Uterine smooth muscle cell (primary cell): ENCODE measurements at places on chromosomes 12 and 14. TPM values are rescaled to one million over a fixed set of nuclear protein-coding genes. Genes with fewer than 3 reads are reported as not detected.

DTX1 gene
- total RNA-seq = under 0.01 TPM in 1 of 2 replicates, not detected in the other

RPL10L gene
- not detected in 2 replicates for total RNA-seq

PTPRR gene
- total RNA-seq = 1.00 and 2.2 TPM in 2 replicates

PLEKHG7 gene
- total RNA-seq = not detected in 2 replicates

TNFAIP2 gene
- 29.4 and 42.9 TPM in 2 replicates for total RNA-seq

PCED1B gene
- 0.66 and 0.87 TPM in 2 replicates for total RNA-seq

KRT83 gene
- not detected in 2 replicates for total RNA-seq

SFSWAP gene
- 26.7 and 32.3 TPM in 2 replicates for total RNA-seq

FERMT2 gene
- total RNA-seq = 107 and 157 TPM in 2 replicates

STON2 gene
- total RNA-seq = 0.87 and 2.7 TPM in 2 replicates

GPR137C gene
- total RNA-seq = 0.37 and 0.44 TPM in 2 replicates

IFNG-AS1 gene
- total RNA-seq = not detected in 2 replicates

SMOC1 gene
- 0.22 TPM in 1 of 2 replicates, not detected in the other for total RNA-seq

NANOG gene
- total RNA-seq = not detected in 2 replicates

TPH2 gene
- under 0.01 TPM in 1 of 2 replicates, not detected in the other for total RNA-seq

TEX22 gene
- total RNA-seq = 0.11 and 0.25 TPM in 2 replicates

RPL6 gene
- total RNA-seq = 1,027 and 1,085 TPM in 2 replicates

ANG gene
- 5.3 and 5.4 TPM in 2 replicates for total RNA-seq

OR4E1 gene
- not detected in 2 replicates for total RNA-seq

APAF1 gene
- total RNA-seq = 28.6 and 29.7 TPM in 2 replicates

KRT78 gene
- total RNA-seq = not detected in 2 replicates
